ENCODE measurements at places on chromosomes 5 and 9.
A peak's percentile ranks its signal among the peaks of the same experiment; 100 is the strongest.

GRCh38 chr5:31469886-31470285, 62.0 kb downstream of the DROSHA start:
- DNase-seq, result no peak

GRCh38 chr9:124758061-124758460, 13.1 kb downstream of the NR6A1 start:
- peak; percentile 65 for DNase-seq

GRCh38 chr5:31678180-31678579, 39.2 kb downstream of the PDZD2 start:
- no peak for DNase-seq

- DNase-seq, result no peak
Observed at GRCh38 chr5:42791151-42791550, 20.5 kb downstream of the SELENOP start.

DNA sequence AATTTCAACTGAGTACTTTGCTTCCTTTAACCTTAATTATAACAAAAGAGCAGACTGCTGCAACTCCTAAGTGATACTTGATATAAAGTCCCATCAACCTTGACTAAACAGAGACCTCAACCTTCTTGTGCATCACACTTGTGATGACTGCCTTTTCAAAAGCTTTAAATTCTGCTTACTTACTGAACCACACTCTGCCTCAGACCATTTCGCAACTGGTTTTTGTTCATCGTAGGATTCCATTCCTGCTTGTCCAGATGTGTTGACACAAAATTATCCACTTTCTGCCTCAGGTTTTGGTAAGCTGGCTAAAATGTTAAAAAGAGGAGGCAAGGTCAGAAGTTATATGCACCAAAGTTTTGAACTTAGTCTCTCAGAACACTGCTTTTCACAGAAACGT, 3.5 kb downstream of the BOD1 start:
- DNase-seq, result no peak

- DNase-seq, result no peak
Observed at GRCh38 chr9:129576546-129577543, 44.1 kb downstream of the C9orf50 start.

Measured in K562 (cell line).